ENCODE measurements at places on chromosomes 11 and 22.

GRCh38 chr11:44868021-44868420 lies 82.7 kb downstream of the TP53I11 start:
- DNase-seq = no peak

DNA sequence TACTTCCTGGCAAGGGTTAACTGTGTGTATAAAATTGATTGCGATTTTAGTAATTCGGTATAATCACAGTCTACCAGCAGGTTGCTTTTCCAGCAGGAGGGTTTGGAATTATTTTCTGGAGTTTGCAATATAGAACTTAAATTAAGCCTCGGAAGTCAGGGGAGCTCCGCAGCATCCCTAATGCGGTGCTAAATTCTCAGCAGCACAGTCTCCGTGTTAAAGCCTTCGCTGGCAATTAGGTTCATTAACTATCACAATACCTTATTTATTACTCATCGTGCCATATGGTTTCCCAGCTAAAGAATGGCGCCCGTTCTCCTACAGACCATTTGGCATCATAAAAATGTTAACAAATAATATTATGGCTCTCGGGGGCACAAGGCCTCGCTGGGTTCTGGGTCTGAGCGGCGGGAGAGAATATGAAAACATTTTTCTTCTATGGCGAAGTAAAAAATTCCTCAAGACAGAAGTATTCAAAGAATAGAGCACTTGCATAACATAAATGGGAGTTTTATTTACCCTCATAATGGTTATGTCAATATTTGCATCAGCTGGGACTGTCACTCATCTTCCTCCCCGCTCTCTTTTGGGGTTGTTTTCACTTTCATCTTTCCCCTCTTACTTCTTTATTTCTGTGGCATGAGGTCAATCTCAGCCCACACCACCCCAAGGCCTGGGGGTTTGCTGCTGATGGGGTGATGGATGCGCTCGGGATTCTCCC lies 28.1 kb upstream of the ZBTB16 start:
- no peak for DNase-seq

GRCh38 chr22:36838119-36839030 lies 21.5 kb upstream of the PVALB start:
- DNase-seq = no peak

GRCh38 chr11:77065878-77066228 lies 918 bp upstream of the CAPN5 start:
- DNase-seq = peak; percentile 29

- no peak for DNase-seq
These were observed 18.1 kb upstream of the SCN3B start for GRCh38 chr11:123672568-123672967.

DNA sequence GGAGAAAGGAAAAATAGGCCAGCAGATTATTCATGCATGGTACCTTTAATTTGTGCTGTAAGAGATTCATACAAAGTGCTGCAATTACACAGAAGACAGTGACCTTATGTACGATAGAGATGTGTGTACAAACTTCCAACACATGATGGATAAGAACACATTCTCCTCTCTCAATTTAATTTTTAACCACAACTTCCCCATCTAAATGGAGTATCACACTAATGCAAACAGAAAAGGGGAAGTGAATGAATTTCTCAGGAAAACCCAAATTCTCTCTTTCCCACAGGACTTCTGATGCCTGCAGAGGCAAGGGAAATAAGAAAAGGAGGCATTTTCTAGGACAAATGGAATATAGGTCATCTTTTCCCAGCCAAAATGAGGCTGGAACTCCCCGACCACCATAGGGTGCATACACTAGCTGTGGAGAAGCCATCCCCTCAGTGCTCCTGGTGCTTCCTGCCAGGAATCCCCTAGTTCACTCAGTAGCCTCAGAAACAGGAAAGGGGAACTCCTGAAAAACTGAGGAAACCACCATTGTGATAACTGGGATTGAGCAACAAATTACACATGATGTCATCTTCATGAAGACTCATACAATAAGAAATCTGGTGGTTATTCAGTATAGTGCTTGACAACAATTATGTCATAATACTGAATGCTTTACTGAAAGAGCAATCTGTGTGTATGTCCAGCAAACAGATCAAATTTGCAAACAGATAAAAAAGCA lies 22.4 kb downstream of the MMP10 start:
- DNase-seq = no peak

- no peak for DNase-seq
These were observed 78.9 kb downstream of the GRK3 start for GRCh38 chr22:25643232-25644000.

GRCh38 chr11:60077981-60078380 lies 10.5 kb upstream of the MS4A2 start:
- DNase-seq = no peak

GRCh38 chr22:23856721-23857605 lies 712 bp upstream of the SLC2A11 start:
- DNase-seq = peak; percentile 74

- DNase-seq = no peak
These were observed 29.7 kb upstream of the TEF start for GRCh38 chr22:41352058-41352457.
